Memory B cell (primary cell): ENCODE measurements at places on chromosomes 6 and 20.

- H3K4me3 ChIP-seq, result no peak overlapping the region
- no peaks in the 10 kb centered on the region for H3K36me3 ChIP-seq
- no peak for DNase-seq
- no peaks in the 10 kb centered on the region for H3K4me1 ChIP-seq
- peaks cover 1% of the 10 kb centered on the region for H3K27me3 ChIP-seq
- no peak overlapping the region for H3K27ac ChIP-seq
These were observed 53.0 kb upstream of the ANKEF1 start for GRCh38 chr20:9981829-9982228.

GRCh38 chr6:5050009-5050408 lies 35.1 kb upstream of the PPP1R3G start:
- no peaks in the 10 kb centered on the region for H3K4me1 ChIP-seq
- peaks cover 4% of the 10 kb centered on the region for H3K27me3 ChIP-seq
- no peak overlapping the region for H3K27ac ChIP-seq

DNA sequence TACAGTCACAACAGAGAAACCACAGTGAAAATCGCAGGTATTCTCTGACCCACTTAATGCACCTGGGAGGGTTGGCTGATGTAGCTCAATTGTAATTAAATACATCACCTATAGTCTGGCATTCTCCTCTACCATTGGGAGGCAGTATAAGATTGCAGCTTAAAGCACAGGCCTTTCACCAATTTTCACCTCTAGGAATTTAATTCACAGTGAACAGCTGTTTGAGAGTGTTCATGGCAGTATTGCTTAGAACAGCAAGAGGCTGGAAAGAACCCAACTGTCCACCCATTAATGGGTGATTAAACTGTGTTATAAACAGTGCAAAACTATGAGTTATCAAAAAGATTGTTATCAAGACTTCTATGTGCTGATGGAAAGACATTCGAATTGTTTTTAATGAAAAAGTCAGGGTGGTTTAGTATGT lies 2.0 kb downstream of the EDEM2 start:
- no peaks in the 10 kb centered on the region for H3K27me3 ChIP-seq
- H3K4me3 ChIP-seq, result peak overlapping the region; percentile 46
- DNase-seq, result no peak
- peaks cover 17% of the 10 kb centered on the region for H3K36me3 ChIP-seq

DNA sequence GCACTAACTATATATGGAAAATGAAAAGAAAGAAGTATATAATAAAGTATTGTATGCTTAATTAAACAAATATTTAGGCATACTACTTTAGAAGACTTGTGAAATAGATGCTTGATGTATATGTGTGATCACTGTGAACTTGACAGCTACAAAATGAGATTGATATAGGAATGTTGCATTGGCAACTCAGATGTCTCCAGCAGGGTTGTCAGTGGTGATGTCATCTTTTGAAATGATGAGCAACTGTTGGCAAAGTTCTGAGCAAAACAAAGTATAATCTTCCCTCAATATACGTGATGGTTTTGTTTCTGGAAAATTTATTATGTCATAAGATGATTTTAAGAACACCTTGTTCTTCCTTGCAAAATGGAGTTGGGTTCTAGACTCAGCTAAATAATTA lies 133.8 kb downstream of the ARID1B start:
- peaks cover 43% of the 10 kb centered on the region for H3K4me1 ChIP-seq
- H3K27ac ChIP-seq, result no peak overlapping the region
- H3K27me3 ChIP-seq, result no peaks in the 10 kb centered on the region

- H3K36me3 ChIP-seq, result peaks cover 5% of the 10 kb centered on the region
- DNase-seq, result no peak
- H3K4me3 ChIP-seq, result no peak overlapping the region
- no peaks in the 10 kb centered on the region for H3K27me3 ChIP-seq
- no peak overlapping the region for H3K27ac ChIP-seq
These were observed 110.6 kb downstream of the CD164 start for GRCh38 chr6:109271622-109272021.

GRCh38 chr20:48656661-48657211 lies 171.1 kb downstream of the PREX1 start:
- H3K27me3 ChIP-seq, result no peaks in the 10 kb centered on the region
- peaks cover 47% of the 10 kb centered on the region for H3K36me3 ChIP-seq
- H3K27ac ChIP-seq, result peak overlapping the region; percentile 24
- no peak overlapping the region for H3K4me3 ChIP-seq

DNA sequence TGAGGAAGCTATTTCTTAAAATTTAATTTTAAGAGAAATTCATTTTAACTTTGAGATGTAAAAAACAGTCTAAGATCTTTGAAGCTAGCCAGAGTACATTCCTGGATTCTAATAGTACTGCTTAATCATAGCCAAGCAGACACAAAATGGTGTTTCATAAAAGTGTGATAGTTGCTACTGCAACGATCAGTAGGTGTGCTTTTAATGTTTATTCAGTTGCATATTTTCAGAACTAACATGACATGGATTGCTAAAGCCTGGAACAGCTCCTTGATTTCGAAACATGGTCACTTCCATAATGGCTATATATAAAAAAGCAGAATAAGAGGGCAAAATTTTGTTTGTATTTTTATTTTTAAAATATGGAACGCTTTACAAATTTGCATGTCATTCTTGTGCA lies 35.5 kb downstream of the SESN1 start:
- H3K27ac ChIP-seq, result no peak overlapping the region
- DNase-seq, result no peak
- no peaks in the 10 kb centered on the region for H3K36me3 ChIP-seq

GRCh38 chr6:46745973-46746372 lies 760 bp upstream of the ANKRD66 start:
- H3K27ac ChIP-seq, result no peak overlapping the region
- peaks cover 6% of the 10 kb centered on the region for H3K27me3 ChIP-seq
- no peaks in the 10 kb centered on the region for H3K4me1 ChIP-seq
- H3K4me3 ChIP-seq, result no peak overlapping the region

DNA sequence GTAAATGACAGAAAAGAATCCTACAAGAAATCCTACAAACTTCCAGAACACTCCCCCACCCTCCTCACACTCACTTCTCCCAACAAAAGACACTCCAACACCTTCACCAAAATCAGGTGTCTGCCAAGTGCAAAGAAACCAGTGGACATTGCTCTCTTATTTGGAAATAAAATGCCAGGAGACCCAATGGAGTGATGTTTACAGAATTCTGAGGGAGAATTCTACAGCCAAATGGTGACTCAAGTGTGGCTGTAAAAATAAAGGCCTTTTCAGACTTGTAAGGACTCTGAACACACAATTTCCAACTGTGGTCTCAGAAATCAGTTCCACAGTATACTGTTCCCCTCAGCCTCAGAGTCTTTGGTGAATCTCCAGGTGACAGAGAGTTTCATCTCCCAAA lies 109.6 kb upstream of the CARMIL1 start:
- no peak overlapping the region for H3K27ac ChIP-seq
- no peaks in the 10 kb centered on the region for H3K4me1 ChIP-seq
- H3K27me3 ChIP-seq, result peaks cover 2% of the 10 kb centered on the region

DNA sequence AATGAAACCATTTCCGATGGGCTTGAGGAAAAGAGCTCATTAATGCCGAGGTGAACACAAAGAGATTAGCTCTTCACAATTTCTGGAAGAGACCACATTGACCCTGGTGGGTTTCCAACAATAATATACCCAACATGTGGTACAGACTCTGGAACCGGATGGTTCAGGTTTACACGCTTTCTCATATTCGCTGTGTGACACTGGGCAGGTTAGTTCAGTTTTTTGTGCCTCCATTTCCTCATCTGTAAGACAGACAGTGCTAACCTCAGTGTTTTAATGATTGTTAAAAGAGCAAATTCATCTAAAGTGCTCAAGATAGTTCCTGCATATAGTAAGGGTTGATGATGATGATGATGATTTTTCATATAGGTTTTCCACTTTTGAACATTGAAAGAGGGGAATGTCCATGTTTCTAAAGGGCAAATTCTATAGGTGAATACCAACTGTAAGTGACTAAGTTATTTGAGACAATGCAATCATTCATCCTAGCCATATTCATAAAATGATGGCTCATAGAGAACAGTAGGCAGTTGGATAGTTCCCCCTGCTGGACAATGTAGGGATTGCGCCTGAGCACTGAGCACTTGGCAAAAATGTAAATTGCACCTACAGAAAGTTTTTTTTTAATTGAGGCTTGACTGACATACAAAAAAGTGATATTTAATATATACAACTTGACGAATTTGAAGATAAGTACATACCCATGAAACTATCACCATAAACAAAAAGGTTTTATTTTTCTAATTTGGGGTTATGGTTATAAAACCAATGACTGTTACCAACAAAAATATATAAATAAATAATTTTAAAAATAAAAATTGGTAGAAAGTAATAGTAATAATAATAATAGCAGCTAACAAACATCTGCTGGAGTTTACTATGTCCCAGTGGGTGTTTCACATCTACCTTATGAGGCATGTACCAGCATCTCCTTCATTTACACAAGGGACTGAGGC lies 2.1 kb upstream of the PERP start:
- no peaks in the 10 kb centered on the region for H3K36me3 ChIP-seq
- peaks cover 17% of the 10 kb centered on the region for H3K4me1 ChIP-seq
- H3K27ac ChIP-seq, result no peak overlapping the region

DNA sequence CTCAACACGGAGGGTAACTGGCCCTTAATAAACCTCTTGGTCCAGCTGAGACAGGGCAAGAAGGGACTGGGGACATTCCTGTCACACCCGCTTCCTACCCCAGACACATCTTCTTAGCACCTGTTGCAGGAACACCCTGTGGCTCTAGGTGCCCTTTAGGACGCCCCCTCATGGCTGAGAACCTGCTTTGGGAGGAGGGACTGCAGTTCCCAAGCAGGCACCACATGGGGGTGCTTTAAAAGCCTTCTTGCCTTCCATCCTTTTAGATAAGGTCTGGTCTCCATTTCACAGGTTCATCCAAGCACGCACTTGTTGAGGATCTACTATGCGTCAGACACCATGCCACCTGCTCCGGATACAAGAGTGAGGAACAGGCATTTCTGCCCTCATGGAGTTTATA lies 26.6 kb downstream of the NSFL1C start:
- H3K27me3 ChIP-seq, result no peaks in the 10 kb centered on the region
- peak overlapping the region; percentile 37 for H3K27ac ChIP-seq

DNA sequence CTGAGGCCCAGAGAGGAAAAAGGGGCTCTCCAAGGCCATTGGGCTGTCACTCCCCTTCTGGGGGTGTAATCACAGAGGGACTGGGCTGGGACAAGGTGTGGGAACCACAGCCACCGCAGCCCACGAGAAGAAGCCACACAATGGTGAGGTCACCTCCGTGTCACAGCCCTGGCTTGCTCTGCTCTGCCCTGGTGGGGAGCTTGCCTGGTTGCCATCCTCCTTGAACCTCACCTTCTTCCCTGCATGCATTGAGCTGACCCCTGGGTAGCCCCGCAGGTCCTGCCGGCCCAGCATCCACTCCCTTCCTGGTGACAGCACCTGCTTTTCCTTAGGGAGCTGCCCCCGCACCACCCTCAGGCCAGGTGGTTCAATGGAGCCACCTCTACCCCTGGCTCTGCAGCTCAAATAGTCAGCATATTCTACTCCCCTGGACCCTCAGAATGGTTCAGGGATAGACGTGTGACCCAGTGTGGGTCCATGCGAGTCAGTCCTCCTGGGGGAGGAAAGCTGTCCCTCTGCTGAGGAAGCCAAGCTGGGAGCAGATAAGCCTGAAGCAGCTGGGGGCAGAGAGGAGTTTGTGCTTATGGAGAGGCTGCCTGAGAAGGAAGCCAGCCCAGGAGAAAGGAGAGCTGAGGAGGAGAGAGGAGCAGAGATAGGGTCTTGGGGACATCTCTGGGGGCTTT lies 21.3 kb downstream of the RBM38 start:
- no peak for DNase-seq
- peaks cover 2% of the 10 kb centered on the region for H3K27me3 ChIP-seq
- no peak overlapping the region for H3K4me3 ChIP-seq
- H3K27ac ChIP-seq, result peak overlapping the region; percentile 69
- H3K36me3 ChIP-seq, result peaks cover 5% of the 10 kb centered on the region

DNA sequence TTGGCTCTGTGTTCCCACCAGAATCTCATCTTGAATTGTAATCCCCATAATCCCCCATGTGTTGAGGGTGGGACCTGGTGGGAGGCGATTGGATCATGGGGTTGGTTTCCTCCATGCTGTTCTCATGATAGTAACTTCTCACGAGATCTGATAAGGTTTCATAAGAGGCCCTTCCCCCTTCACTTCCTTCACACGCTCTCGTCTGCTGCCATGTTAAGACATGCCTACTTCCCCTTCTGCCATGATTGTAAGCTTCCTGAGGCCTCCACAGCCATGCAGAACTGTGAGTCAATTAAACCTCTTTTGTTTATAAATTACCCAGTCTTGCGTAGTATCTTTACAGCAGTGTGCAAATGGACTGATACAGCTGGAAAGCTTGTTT lies 90.0 kb downstream of the ELOVL5 start:
- H3K27ac ChIP-seq, result peak overlapping the region; percentile 39
- DNase-seq, result no peak
- H3K4me1 ChIP-seq, result peaks cover 31% of the 10 kb centered on the region
- H3K4me3 ChIP-seq, result no peak overlapping the region
- peaks cover 47% of the 10 kb centered on the region for H3K36me3 ChIP-seq

- no peak overlapping the region for H3K27ac ChIP-seq
- H3K4me1 ChIP-seq, result peaks cover 14% of the 10 kb centered on the region
- no peaks in the 10 kb centered on the region for H3K27me3 ChIP-seq
- peaks cover 2% of the 10 kb centered on the region for H3K36me3 ChIP-seq
- H3K4me3 ChIP-seq, result no peak overlapping the region
- no peak for DNase-seq
These were observed 1.5 kb upstream of the ERVFRD-1 start for GRCh38 chr6:11113038-11113437.

DNA sequence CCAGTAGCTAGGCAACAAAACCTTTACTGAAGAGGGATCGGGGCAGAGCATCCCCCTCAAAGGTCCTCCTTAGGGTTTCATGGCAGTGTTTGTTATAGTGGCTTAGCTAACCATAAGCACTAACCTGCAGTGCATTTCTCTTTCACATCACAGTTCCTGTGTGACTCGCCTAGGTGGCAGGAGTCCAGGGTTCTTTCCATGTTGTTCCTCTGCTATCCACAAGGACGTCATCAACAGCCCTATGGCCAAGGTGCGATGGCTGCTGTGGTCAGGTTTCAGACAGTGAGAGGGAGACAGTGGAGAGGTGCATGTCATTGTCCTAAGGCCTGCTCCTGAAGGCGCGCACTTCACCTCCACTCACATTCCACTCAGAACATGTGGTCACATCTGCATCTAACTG lies 38.8 kb upstream of the FOXA2 start:
- no peaks in the 10 kb centered on the region for H3K36me3 ChIP-seq
- DNase-seq, result no peak
- H3K27ac ChIP-seq, result no peak overlapping the region

GRCh38 chr20:15320941-15321340 lies 983.5 kb upstream of the FLRT3 start:
- H3K27ac ChIP-seq, result peak overlapping the region; percentile 60
- peaks cover 4% of the 10 kb centered on the region for H3K36me3 ChIP-seq
- H3K4me3 ChIP-seq, result no peak overlapping the region
- H3K27me3 ChIP-seq, result no peaks in the 10 kb centered on the region

- peak overlapping the region; percentile 22 for H3K4me3 ChIP-seq
- H3K27ac ChIP-seq, result peak overlapping the region; percentile 3
- no peaks in the 10 kb centered on the region for H3K36me3 ChIP-seq
- H3K4me1 ChIP-seq, result peaks cover 39% of the 10 kb centered on the region
- DNase-seq, result no peak
These were observed 84.0 kb upstream of the SLC22A16 start for GRCh38 chr6:110560239-110561007.

- no peaks in the 10 kb centered on the region for H3K36me3 ChIP-seq
- DNase-seq, result no peak
- peaks cover 7% of the 10 kb centered on the region for H3K4me1 ChIP-seq
- peaks cover 21% of the 10 kb centered on the region for H3K27me3 ChIP-seq
- H3K27ac ChIP-seq, result no peak overlapping the region
These were observed 2.7 kb upstream of the RBM24 start for GRCh38 chr6:17278289-17279063.

- peak; percentile 38 for DNase-seq
- no peak within 1 kb of the TSS for H3K27ac ChIP-seq
- H3K36me3 ChIP-seq, result no peaks in the 10 kb centered on the region
- peaks cover 24% of the 10 kb centered on the region for H3K27me3 ChIP-seq
- peak within 1 kb of the TSS; percentile 79 for H3K4me3 ChIP-seq
These were observed at the start of gene JAG1 for GRCh38 chr20:10673842-10674683. Gene JAG1 (minus strand): TSS chr20:10673999. CDS start chr20:10673530, 469 bp downstream.
